ENCODE measurements at places on chromosomes 3 and 15.

DNA sequence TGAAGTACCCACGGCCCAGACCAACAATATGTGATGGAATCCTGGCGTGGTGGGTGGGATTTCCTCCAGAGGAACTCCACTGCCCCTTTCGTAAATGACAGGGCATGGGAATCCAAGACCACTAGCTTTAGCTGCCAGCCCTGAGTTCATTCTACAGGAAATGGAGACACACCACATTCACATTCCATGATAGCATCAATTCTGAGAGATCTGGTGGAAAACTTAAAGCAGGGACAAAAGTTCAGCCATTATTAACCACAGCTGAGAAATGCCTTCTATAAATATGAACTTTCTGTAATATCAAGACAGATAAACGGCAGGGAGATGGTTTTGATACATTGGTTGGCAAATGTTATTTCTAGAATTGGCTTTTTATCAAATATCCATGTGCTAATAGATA, 98.2 kb downstream of the FBN1 start:
- DNase-seq, result peak; percentile 42

DNA sequence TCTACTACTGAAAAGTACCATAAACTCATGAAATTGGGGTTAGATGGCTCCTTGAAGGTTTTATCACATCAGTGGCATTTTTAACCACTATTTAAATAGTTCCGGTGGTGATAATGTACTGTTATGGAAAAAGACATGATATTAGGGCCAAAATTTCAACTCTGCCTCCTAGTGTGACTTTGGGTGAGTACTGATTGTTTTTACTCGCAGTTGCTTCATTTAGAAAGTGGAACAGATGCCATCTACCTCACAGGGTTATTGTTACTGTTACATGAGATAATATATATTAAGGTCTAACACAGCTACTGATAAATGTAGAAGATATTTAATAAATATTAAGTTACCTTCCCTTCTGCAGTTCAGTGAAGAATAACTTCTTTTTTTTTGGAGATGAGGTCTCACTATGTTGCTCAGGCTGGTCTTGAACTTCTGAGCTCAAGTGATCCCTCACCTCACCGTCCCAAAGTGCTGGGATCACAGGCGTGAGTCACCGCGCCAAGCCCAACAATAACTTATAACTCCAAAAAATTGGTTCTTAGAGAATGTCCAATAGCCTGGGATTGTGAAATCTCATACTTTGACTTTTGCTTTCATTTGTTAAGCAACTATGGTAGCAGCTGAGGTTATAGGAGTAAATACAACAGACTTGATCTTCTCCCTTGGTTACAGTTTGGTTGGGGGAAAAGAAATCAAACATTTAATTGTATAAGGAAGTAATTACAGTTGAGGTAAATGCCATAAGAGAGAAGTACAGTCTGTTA, 48.3 kb downstream of the MEF2A start:
- peak; percentile 31 for DNase-seq

DNA sequence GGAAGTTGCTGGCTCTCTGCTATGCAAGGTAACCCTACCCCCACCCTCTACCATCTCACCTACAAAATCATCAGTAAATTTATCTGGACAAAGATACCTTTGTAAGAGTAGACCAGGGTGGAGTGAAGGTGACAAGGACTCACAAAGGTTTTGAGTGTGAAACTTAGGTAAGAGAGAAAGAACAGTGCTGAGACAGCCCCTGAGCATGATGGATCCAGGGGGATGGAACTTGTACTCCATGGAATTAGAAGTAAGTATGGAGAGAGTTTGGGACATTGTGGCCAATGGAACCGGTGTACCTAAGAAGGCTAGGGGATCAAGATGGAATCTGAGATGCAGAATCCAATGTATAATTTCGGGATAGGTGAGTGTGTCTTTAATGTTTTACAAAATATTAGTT, 153.0 kb upstream of the NSMCE3 start:
- DNase-seq, result no peak

- no peak for DNase-seq
Measured at GRCh38 chr15:82568986-82569385, 28.7 kb upstream of the RPS17 start.

DNA sequence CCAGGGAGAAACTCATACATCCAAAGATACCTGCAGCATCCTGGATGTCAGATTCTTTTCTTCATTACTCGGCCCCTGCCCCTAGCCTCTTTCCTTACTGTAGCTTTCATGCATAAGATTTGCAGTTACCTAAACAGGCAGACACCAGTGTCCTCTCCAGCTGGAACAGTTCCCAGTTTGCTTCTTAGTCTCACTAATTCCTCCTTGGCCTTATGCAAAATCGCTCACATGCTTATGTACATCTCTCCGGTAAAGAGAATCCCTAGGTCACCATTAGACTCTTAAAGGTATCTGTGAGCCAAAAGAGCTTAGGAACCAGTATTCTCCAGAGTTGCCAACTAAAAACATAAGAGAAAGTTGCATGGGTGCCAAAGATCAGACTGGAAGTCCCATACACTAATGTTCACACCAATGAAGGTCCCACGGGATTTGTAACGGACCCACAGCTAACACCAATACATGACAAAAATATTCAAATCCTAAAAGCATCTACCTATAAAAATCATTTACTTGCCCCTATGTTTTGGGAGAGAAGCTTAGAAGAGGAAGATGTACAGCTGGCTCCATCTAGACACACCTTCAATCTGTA, 66.6 kb downstream of the CBLB start:
- DNase-seq, result no peak

DNA sequence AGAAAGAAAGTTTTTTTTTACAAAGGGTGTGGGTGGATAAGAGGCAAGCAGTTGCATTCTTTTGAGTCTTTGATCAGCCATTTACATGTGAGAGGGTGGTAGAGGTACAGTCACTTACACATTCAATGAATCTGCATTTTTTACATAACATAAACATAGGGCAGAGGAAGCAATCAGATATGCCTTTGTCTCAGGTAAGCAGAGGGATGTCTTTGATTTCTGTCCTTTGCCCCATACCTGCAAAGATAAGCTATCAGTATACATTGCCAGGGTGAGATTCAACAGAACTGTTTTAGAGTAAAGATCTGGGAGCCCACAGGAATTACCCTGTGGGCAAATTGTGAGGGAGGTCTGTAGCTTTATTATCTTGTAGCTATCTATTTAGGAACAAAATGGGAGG, 5.4 kb upstream of the PPP1R2 start:
- DNase-seq, result no peak

- DNase-seq, result no peak
Measured at GRCh38 chr3:134466331-134466730, 19.5 kb downstream of the ANAPC13 start.

GRCh38 chr3:147730284-147730683, 321.1 kb downstream of the ZIC1 start:
- DNase-seq, result no peak

DNA sequence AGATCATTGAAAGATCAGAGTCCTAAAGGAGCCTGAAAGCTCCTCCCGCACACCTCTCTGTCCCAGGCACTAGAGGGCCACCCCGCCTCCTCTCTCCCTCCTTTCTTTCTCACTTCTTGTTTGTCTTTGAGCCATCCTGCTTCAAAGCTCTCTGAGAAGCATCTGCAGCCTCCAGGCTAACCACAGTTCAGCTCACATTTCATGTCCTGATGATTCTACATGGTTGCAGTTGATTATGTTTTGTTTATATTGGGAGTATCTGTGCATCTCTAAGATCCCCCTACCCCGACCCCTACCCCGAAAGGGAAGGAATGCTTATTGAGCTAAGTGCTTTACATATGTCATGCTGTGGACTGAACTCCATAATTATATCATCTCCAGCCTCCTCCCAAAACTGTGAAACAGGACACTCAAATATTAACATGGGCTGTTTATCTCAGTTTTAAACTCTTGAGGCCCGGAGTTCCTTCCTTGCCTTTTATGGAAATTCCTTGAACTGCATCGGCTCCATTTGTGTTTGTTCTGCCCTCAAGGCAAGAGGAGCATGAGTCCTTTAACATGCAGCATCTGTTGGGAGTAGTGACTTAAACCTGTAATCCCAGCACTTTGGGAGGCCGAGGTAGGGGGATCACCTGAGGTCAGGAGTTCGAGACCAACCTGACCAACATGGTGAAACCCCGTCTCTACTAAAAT, 30.9 kb downstream of the MGLL start:
- DNase-seq, result peak; percentile 68

- no peak for DNase-seq
Measured at GRCh38 chr3:27903446-27903845, 181.3 kb upstream of the EOMES start.

- DNase-seq, result no peak
Measured at GRCh38 chr3:107931326-107931725, 159.5 kb downstream of the CD47 start.

GRCh38 chr15:88900309-88900981, 5.1 kb upstream of the HAPLN3 start:
- DNase-seq, result no peak

- DNase-seq, result no peak
Measured at GRCh38 chr3:63595221-63595620, 57.3 kb upstream of the SNTN start.

- no peak for DNase-seq
Measured at GRCh38 chr3:126128504-126129397, 44.8 kb upstream of the SLC41A3 start.

- no peak for DNase-seq
Measured at GRCh38 chr3:1326546-1326945, 233.7 kb downstream of the CNTN6 start.

- no peak for DNase-seq
Measured at GRCh38 chr15:64285871-64286270, 70.1 kb downstream of the CSNK1G1 start.

GRCh38 chr3:128698211-128699047, 27.6 kb upstream of the RAB7A start:
- no peak for DNase-seq

GRCh38 chr3:11254876-11255275, 17.3 kb upstream of the ATG7 start:
- DNase-seq, result no peak

DNA sequence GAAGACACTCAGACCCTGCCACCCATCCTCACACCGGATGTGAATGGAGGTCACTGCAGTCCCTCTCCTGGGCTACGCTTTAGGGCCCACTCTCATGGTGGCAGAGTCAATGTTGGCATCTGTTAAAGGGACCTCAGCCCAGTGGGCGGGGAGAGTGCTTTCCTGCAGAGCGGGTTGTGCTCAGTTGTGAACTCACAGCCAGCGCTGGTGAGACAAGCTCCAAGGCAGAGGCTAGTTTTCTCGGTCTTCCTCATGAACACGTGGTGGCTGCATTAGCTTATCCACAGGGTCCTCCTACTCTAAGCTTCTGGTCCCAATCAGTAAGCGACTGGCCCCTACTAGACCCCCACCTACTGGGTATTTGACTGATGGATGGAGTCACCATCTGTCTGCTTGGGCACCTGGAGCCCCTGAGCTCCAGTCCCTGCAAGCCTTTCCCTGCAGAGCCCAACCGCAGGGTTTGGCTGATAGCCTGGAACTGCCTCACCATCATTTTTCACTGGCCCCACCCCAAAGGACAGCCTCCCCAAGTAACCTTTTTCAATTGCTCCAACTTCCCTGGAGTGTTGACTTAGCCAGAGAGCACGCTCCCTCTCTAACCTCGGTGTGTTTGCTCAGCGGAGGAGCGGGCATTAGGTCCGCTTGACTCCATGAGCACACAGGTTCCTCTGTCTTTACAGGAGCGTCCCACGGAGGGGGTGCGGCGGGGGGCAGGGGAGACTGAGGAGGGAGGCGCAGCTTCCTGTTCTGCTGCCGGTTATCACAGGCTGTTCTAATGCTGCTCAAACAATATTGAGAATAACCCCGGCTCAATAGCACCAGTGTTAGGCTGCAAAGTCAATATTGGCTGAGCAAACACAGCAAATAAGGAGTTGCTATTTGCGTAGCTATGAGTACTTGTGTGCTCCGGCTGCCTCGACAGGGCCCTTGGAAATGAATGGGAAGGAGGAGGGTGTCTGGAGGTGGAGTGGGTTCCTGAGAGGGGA, 141.7 kb downstream of the RPLP1 start:
- DNase-seq, result no peak

DNA sequence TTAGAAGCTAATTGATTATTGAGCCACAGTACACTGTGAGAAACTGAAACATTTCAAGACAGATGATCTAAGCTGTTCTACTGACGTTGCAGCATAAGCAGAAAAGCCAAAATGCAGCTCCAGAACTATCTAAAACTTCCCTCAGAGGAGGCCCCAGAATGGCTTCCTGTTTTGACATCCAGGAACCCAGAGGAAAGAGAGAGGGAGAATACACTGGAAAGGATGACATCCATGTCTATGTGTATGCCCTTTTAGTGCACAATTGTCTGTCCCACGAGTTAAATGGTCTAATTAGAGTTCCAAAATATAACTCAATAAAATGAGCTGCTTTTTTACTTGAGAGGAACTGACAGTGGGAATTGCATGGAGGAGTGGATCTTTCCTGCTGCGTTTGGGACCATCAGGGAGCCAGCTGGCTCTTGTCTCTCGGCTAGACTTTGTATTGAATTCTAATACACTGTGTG, 688.1 kb downstream of the ZNF385D start:
- DNase-seq, result no peak

DNA sequence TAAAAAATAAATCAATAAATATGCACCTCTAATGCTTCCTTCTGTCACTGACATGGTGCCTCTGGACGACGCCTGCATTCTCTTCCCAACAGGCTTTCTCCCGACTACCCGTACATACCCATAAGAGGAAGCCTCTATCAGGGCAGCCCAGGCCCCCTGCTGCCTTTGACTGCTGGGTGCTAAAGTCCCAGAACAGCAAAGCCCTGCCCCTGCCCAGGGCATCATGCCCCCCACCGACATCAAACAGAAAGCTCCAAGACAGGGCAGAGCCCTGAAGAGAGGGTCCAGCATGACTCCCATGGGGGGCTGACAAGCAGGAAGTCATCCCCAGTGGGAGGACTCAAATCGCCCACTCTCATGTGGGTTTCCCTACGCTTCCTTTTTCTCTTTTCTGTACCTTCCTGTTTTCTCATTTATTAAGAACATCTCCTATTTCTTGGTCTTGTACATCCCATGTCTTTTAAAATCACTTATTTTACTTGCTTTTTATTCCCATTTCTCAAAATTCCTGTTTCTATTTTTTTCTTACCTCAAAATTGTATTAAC, 23.4 kb downstream of the XPC start:
- no peak for DNase-seq

GRCh38 chr3:172557515-172558220, 34.4 kb upstream of the TNFSF10 start:
- DNase-seq, result peak; percentile 67

- DNase-seq, result no peak
Measured at GRCh38 chr3:193777524-193777923, 184.5 kb downstream of the OPA1 start.

- no peak for DNase-seq
Measured at GRCh38 chr15:51267051-51267702, 71.2 kb downstream of the CYP19A1 start.

DNA sequence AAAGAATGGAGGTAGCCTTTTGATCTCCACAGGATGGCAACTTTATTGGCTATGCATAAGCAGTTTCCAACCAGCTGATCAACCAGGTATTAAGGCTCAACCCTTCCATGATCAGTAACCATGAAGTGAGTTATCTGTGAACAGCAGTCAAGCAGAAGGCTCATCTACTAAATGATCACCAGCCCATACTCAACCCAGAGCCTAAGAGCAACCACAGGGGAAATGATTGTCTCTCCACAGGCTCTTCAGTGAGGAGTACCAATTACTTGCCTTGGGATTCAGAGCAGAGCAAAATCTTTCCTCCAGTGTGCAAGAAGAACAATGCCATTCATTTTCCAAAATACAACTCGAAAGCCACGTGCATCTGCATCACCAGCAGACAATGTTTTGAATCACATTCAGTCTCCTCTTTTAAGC, 754.8 kb downstream of the ROBO1 start:
- no peak for DNase-seq
